ENCODE measurements at places on chromosomes 5 and 9. TPM values are rescaled to one million over a fixed set of nuclear protein-coding genes. Genes with fewer than 3 reads are reported as not detected.
A peak's percentile ranks its signal among the peaks of the same experiment; 100 is the strongest.

Gene SCGB3A2
- total RNA-seq: not detected

Gene ANKRD34B
- total RNA-seq: not detected

Gene NXNL2
- not detected for total RNA-seq

Gene PCDHGA12
- 1.4 TPM for total RNA-seq

Gene VCAN
- 0.57 TPM for total RNA-seq

Gene SPATA31A6
- not detected for total RNA-seq

Gene CAVIN4
- total RNA-seq: 0.48 TPM

Gene F12
- not detected for total RNA-seq

Gene SAPCD2
- 9.5 TPM for total RNA-seq

Gene PCDHGB7
- 0.33 TPM for total RNA-seq

Gene RRAGA
- total RNA-seq: 39.5 TPM

Gene IL6ST
- 52.7 TPM for total RNA-seq

Gene IL7R
- 2.3 TPM for total RNA-seq

DNA sequence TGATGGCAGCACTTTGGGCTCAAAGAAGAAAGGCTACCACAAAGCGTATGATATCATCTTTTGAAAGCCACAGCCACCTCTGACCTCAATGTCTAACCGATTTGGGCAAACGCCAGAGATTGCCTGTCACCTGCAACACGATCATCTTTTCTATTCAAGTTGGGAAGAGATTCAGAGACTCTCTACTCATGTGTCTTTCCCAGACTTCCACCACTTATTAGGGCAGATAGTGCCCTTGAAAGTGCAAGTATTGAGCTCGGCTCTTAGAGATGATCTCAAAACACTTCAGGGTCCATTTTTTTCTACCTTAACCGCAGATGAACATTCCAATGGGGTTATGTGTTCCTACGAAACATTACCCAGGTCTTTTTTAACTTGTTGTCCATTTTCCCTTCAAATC lies 213.7 kb downstream of the DRD1 start:
- peaks cover 5% of the 10 kb centered on the region for H3K27me3 ChIP-seq
- no peak overlapping the region for H3K27ac ChIP-seq

GRCh38 chr5:173862047-173862477 lies 26.1 kb upstream of the CPEB4 start:
- H3K36me3 ChIP-seq: no peaks in the 10 kb centered on the region
- H3K4me3 ChIP-seq: no peak overlapping the region
- no peak overlapping the region for H3K27ac ChIP-seq
- no peaks in the 10 kb centered on the region for H3K4me1 ChIP-seq
- H3K27me3 ChIP-seq: peaks cover 6% of the 10 kb centered on the region

DNA sequence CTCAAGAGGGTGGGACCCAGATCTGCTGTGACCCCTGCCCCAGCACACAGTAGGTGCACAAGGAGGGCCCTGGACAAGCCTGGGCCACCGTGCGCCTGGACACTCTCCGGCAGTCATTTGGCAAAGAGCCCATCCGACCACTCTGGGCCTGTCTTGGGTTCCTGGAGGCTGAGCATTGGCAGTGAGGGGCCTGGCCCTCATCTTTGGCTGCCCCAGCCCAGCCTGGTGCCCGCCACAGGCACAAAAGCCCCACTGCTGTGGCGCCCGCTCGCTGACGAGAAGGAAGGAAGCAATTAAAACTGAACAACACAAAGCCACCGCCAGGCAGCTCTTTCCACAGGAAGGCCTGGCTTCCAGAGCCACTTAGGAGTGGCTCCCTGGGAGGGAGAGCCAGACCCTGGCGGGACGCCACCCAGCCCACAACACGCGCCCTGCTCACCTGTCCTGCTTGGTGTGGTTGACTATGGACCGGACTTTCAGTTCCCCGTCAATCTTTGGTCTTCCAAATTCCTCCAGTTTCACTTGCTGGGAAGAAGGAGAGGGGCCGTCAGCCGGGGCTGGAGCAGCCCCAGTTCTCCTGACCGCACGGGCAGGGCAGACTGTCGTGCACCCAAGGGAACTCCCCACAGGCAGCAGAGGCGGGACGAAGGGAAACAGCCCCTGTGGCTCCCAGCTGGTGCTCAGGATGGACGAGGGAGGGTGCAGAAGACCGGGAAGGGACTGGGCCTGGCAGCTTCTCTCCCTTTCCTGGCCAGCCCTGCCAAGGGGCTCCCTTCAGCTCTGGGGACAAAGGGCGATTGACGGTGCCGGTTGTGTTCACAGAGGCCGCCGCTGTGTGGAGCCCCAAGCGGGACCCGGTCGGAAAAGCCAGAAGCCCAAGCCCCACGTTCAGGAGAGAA lies 50.9 kb upstream of the SARDH start:
- no peak for DNase-seq
- no peaks in the 10 kb centered on the region for H3K36me3 ChIP-seq
- no peak overlapping the region for H3K4me3 ChIP-seq
- H3K27ac ChIP-seq: no peak overlapping the region
- peaks cover 8% of the 10 kb centered on the region for H3K4me1 ChIP-seq

- H3K4me1 ChIP-seq: peaks cover 5% of the 10 kb centered on the region
- H3K27me3 ChIP-seq: peaks cover 20% of the 10 kb centered on the region
- DNase-seq: no peak
- H3K36me3 ChIP-seq: no peaks in the 10 kb centered on the region
- H3K27ac ChIP-seq: no peak overlapping the region
Measured at GRCh38 chr9:16727452-16728136, 142.9 kb downstream of the BNC2 start.

DNA sequence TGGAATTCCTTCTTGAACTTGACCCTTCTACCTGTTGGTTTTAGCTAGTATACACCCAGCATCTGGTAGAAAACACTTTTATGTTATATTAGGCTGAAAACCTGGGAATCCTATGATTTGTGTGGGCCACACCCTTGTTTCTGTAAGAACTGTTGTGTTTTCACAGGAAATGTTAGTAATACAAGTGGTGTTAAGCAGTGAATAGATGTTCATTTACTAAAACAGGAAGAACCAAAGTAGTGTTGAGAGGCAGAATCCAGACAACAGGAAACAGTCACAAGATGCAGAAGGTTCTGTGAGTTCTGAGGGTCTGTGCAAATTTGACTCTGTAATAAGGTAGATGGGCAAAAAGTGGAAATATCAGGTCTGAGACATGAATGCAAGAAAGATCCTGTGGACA lies 73.0 kb upstream of the RAI14 start:
- no peak for DNase-seq
- no peak overlapping the region for H3K27ac ChIP-seq
- H3K4me3 ChIP-seq: peak overlapping the region; percentile 1
- H3K27me3 ChIP-seq: peaks cover 13% of the 10 kb centered on the region
- H3K36me3 ChIP-seq: no peaks in the 10 kb centered on the region

DNA sequence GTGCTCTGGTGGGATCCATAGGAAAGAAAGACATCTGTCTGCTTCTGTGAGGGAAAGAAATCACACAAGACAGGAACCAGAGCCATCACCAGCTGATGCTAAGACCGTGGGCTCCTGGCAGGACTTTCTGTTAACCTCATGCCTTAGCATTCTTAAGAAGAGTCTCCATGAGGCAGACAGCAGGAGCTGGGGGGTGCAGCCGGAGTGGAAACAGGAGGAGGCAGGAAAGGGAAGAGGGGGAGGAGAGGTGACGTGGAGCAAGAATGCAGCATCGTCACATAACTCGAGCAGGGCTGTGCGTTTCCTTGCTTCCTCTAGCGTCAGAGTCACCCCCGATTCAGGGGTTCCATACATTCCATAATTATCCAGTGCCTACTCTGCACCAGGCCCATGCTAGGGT lies 53.6 kb downstream of the ERGIC1 start:
- no peak for DNase-seq
- H3K27me3 ChIP-seq: no peaks in the 10 kb centered on the region
- H3K4me3 ChIP-seq: no peak overlapping the region
- peak overlapping the region; percentile 74 for H3K27ac ChIP-seq

DNA sequence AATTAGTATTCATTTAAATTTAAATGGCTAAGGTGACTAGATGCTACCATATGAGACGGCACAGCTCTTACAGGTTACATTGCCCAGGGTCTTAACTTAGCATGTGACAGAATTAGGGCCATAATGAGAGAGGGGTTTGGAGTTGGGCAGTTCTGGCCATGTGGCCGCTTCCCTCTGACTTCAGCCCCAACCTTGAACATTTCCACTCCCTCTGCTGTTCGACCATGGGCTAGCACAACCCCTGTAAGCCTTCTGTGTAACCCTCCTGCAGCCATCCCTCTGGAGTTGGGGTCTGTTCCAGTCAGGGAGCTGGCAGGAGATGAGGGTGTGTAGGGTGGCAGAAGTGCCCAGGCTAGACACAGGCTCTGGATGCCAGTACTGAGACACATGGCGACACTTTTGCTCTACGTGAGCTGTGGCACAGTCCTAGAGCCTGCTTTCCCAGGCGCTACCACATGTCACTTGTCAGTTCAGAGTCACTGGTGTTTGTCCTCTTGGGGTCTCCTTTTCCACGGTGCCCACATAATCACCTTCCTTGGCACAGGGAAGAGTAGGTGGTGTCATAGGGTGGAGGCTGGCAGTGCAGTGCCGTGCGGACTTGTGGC lies 128.7 kb upstream of the PITX1 start:
- no peaks in the 10 kb centered on the region for H3K4me1 ChIP-seq
- peaks cover 21% of the 10 kb centered on the region for H3K27me3 ChIP-seq
- DNase-seq: no peak
- no peak overlapping the region for H3K4me3 ChIP-seq
- H3K27ac ChIP-seq: no peak overlapping the region

DNA sequence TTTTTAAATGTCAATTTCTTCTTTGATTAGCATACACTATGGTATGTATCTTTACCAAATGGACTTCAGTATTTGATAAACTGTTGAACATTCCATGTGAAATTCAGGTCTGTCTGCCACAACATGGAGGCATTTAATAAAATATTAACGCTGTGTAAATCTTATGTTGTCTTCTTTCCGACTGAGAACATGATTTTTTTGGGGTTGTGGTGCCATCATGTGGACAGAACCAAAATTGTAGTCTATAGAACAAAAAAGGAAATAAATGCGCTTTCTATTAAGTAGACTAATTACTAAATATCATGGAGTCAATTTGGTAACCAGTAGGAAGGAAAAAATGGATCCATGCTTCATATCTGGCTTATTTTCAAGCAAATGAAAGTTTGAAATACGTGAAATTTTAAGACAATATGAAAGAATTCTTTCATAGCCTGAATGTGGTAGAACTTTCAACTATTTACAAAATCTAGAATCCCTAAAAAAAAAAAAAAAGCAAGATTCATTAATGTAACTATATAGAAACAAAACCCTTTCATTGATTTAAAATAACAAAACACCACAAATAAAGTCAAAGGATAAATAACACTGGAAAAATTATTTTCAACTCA lies 2.8 kb upstream of the PLK2 start:
- H3K27ac ChIP-seq: no peak overlapping the region
- no peak for DNase-seq
- peaks cover 27% of the 10 kb centered on the region for H3K4me1 ChIP-seq
- no peak overlapping the region for H3K4me3 ChIP-seq

- H3K36me3 ChIP-seq: no peaks in the 10 kb centered on the region
- peaks cover 21% of the 10 kb centered on the region for H3K4me1 ChIP-seq
- no peak overlapping the region for H3K27ac ChIP-seq
Measured at GRCh38 chr5:147733075-147733474, 49.5 kb downstream of the JAKMIP2 start.

DNA sequence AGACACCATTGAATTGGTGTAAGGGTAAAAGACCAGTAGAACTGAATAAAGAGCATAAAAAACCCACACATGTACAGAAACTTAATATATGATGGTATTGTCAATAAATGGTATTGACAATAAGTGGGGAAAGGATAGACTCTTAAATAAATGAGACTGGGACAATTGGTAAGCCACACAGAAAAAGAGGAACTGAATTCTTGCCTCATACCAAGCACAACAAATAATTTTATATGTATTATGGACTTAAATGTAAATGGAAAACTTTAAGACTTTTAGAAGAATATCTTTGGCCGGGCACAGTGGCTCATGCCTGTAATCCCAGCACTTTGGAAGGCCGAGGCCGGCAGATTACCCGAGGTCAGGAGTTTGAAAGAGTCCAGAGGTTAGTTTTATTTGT lies 37.9 kb upstream of the PPP2CA start:
- no peak overlapping the region for H3K27ac ChIP-seq
- peaks cover 20% of the 10 kb centered on the region for H3K27me3 ChIP-seq
- peaks cover 13% of the 10 kb centered on the region for H3K36me3 ChIP-seq
- no peak for DNase-seq
- H3K4me1 ChIP-seq: no peaks in the 10 kb centered on the region
- H3K4me3 ChIP-seq: no peak overlapping the region

DNA sequence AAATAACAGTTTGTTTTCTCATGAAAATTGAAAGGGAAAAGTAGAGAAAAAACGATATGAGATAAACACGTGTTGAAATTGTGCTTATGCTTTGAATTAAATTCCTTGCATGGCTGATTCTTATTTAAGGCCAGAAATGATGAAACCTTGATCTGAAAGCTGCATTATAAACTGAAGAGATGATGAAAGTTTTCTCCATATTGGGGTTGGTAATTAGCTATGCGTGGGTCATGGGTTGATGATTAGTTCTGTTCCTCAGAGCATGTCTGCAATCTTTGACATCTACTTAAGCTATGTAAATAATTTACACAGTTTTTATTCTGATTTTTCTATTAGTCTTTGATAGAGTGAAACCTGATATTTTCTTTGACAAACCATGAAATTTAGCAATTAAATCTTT lies 264.1 kb downstream of the CD180 start:
- no peak for DNase-seq
- no peak overlapping the region for H3K27ac ChIP-seq
- H3K4me1 ChIP-seq: no peaks in the 10 kb centered on the region
- no peaks in the 10 kb centered on the region for H3K36me3 ChIP-seq
- H3K4me3 ChIP-seq: no peak overlapping the region

DNA sequence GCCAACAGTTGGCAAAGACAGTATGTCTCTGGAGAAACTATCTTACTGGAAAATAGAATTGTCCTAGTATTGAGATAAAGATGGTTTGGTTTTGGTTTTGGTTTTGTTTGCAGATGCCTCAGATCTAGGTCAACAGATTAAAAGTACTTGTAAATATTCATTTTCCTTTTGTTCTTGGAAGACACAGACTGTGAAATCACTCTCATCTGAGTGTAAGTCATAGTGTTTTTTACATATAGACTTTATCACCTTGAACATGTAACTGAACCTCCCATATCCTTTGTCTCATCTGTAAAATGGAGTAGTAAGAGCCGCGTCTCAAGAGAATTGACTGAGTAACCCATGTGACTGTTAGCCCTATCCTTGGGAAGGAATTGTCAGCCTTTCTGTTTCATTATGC lies 34.3 kb downstream of the MAP3K1 start:
- peak overlapping the region; percentile 91 for H3K27ac ChIP-seq
- H3K36me3 ChIP-seq: no peaks in the 10 kb centered on the region
- H3K4me3 ChIP-seq: peak overlapping the region; percentile 76

- peaks cover 4% of the 10 kb centered on the region for H3K36me3 ChIP-seq
- peaks cover 42% of the 10 kb centered on the region for H3K4me1 ChIP-seq
- peak overlapping the region; percentile 89 for H3K27ac ChIP-seq
- peaks cover 24% of the 10 kb centered on the region for H3K27me3 ChIP-seq
Measured at GRCh38 chr5:61332358-61332749, 296 bp downstream of the ZSWIM6 start.

DNA sequence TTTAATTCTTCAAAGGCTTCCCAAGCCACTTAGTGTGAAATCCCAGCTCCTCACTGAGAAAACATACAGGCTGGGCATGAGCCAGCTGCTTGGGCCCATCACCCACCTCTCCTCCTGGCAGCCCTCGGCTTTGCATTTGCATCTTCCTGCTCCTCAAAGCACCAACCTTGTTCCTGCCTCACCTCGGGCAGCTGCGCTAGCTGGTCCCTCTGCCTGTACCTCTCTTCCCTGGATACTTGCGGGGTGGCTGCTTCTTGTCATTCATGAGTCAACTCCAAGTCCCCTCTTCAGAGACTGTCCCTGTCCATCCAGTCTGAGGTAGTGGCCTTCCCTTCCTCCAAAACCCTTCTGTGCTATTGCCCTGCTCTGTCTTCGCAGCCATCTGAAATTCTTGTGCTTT lies 116.1 kb upstream of the CXCL14 start:
- no peak for DNase-seq
- no peaks in the 10 kb centered on the region for H3K4me1 ChIP-seq
- no peak overlapping the region for H3K27ac ChIP-seq
- H3K36me3 ChIP-seq: no peaks in the 10 kb centered on the region
- H3K4me3 ChIP-seq: no peak overlapping the region
- peaks cover 9% of the 10 kb centered on the region for H3K27me3 ChIP-seq
